ENCODE measurements at places on chromosomes 13 and 19.

DNA sequence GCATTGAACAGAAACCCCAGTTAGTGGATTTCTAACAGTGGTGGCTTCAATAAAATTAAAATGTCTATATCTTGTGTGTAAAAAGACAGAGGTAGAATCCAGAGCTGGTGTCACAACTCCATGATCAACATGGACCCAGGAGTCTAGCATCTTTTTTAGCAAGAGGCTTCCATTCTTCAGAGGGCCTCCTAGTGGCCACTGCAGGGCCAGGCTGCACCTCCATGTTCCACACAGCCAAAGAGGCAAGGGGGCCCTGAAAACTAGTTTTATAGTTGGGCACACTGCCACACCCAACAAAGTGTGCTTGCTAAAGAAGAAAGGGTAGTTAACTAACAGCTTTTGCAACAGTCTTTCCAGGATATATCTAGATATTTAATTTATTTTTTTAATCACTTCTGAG lies 12.9 kb downstream of the N4BP2L1 start:
- no peak for DNase-seq

GRCh38 chr13:78845656-78846365 lies 186.9 kb upstream of the OBI1 start:
- no peak for DNase-seq

- no peak for DNase-seq
These were observed 1.2 kb downstream of the ZNF233 start for GRCh38 chr19:44260695-44261446.

DNA sequence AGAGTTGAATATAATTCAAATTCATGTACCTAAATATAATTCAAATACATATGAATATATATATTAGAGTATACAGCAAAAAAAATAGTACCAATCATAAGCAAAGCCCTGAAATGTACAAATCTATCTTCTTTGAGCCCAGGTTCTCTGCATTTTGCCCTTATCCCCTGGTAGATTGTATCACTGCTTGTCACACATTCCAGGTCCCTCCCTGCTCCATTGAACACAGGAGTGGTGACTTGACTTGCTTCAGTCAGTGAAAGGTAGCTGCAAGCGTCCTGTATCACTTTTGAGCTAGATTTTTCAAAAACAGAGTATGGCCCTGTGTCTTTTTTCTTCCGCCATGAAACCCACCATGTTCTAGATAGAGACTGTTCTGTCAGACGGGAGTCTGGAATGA lies 369.4 kb downstream of the LIG4 start:
- DNase-seq = no peak

DNA sequence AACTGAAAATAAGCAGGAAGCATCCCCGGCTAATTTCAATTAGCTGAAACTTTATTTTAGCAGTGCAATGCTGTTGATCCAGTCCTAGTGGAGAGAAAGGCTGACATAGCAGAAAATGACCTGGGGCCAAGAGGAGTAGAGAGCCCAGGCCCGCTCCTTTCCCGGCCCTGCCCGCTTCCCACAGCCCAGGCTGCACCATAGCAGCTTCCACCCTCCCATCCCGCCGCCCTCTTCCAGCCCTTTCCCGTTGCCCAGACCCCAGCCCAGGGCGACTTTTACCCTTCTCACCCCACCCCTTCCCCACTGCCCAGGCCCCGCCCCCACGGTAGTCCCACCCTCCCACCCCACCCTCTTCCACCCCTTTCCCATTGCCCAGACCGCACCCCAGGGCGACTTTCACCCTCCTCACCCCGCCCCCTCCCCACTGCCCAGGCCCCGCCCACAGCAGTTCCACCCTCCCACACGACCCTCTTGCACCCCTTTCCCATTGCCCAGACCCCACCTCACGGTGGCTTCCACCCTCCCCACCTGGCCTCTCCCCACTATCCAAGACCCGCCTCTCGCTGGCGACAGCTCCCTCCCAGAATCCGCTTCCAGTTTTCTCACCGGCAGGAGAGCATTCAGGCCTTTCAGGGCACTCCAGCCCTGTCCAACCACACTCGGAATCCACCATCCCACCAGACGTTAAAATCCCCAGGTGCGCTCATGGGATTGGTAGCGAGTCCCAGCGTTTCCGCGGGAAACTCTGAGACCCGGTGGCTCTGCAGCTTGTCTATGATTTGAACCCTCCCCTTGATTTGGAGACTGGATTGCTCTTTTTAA lies 8.3 kb downstream of the ZNF160 start:
- DNase-seq = no peak

- DNase-seq = no peak
These were observed 11.3 kb downstream of the HSPH1 start for GRCh38 chr13:31150315-31150985.

DNA sequence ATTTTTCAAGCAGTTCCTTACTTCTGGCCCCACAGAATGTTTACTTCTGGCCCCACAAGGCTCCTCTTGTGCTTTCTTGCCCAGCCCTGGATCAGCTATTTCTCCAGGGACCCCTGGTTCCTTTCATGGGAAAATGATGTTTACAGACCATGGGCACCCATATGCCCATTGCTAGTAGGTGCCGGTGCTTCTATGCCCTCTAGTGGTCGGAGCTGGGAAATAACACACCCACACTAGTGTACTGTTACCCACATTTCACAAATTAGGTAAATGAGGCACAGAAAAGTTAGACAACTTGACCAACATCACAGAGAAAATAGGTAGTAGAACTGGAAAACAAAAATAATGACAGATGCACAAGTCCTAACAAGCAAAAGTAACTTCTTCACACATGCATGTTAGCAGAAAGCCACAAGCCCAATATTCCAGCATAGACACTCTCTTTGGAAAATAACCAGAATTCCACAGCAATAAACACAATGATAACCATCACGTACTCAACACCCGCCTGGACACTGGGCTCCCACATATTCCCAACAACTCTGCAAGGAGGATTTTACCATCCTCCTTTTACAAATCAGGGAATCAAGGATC lies 1.3 kb upstream of the CEACAM6 start:
- DNase-seq = peak; percentile 16

GRCh38 chr13:18948664-18949488 lies 232.7 kb downstream of the TUBA3C start:
- DNase-seq = no peak

- no peak for DNase-seq
These were observed 26.1 kb downstream of the DEDD2 start for GRCh38 chr19:42191330-42191729.

GRCh38 chr13:91169321-91170050 lies 178.0 kb upstream of the MIR17HG start:
- DNase-seq = no peak

DNA sequence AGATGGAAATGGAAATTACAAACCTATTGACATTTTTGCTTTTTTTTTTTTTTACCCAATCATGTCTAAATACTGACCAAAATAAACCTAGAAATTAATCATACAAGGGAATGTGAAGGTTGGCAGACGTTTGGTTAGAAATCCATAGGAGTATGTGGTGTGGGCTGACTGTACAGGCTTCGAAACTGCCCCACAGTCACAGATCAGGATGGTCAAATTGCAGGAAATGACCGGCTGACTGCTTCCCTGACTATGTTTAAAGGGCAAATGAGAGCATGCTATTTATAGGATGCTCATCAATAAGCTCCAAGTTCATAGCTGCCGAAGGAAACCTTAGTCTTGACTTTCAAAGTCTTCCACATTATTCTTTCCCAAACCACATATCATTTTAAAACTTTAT lies 118.4 kb downstream of the COG6 start:
- no peak for DNase-seq

- no peak for DNase-seq
These were observed at the start of gene EDDM13 for GRCh38 chr19:56272161-56272798. Gene EDDM13 (plus strand): TSS chr19:56272748. CDS start chr19:56272835, 87 bp downstream.

Data from activated CD8-positive, alpha-beta memory T cell treated with anti-CD3 and anti-CD28 coated beads for 48 hours (primary cell).